ENCODE measurements at places on chromosomes 7 and 10.

DNA sequence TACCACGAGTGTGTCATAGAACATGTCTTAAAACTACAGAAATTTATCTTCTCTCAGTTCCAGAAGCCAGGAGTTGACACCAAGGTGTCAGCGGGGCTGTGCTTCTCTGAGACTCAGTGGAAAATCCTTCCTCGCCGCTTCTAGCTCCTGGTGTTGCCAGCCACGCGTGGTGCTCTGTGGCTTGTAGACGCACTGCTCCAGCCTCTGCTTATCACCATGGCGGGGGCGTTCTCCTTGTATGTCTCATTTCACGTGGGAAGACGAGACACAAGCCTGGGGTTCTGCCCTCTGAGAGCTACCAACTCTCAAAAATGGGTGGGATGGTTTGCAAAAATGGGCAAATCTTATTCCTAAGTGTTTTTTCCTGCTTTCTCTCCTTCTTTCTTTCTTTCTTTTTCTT lies 11.0 kb upstream of the GALNTL5 start:
- DNase-seq: no peak

DNA sequence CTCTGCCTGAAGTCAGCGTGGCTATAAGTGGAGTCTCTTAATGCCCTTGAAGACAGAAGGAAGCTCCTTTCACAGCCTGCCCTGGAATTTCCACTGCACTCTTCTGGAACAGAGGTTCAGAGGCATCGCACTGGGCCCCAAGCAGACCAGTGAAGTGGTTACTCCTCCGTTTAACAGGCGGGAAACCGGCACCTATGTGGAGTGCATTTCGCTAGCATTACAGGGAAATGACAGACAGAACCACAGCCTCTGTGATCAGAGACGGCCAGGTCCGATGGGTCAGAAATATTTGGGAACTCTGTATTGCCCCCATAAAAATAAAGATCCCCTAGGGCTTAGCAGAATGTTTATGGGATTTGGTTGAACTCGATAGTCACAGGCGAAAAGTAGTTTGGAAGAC lies 406.9 kb upstream of the PRKCQ start:
- no peak for DNase-seq

DNA sequence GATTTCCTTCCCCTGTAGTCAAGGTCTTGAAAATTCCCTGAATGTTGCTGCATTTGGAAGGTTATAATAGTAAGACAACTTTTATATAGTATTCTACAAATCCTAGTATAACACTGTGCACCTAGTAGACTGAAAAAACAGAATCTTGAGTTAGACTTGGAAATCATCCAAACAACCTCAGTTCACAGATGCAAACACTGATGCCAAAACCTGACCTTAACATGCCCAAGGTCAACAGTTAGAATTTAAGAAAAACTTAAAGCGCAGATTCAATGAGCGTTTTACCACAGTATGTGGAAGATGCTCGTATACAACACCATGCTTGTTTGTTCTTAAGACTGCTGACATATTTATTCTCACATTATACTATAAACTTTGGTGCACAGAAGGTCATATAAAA lies 3.0 kb downstream of the PIP4K2A start:
- DNase-seq: no peak

GRCh38 chr10:100996678-100997359 lies 2.8 kb upstream of the LZTS2 start:
- no peak for DNase-seq

GRCh38 chr7:159040912-159041711 lies 103.6 kb downstream of the VIPR2 start:
- DNase-seq: no peak

DNA sequence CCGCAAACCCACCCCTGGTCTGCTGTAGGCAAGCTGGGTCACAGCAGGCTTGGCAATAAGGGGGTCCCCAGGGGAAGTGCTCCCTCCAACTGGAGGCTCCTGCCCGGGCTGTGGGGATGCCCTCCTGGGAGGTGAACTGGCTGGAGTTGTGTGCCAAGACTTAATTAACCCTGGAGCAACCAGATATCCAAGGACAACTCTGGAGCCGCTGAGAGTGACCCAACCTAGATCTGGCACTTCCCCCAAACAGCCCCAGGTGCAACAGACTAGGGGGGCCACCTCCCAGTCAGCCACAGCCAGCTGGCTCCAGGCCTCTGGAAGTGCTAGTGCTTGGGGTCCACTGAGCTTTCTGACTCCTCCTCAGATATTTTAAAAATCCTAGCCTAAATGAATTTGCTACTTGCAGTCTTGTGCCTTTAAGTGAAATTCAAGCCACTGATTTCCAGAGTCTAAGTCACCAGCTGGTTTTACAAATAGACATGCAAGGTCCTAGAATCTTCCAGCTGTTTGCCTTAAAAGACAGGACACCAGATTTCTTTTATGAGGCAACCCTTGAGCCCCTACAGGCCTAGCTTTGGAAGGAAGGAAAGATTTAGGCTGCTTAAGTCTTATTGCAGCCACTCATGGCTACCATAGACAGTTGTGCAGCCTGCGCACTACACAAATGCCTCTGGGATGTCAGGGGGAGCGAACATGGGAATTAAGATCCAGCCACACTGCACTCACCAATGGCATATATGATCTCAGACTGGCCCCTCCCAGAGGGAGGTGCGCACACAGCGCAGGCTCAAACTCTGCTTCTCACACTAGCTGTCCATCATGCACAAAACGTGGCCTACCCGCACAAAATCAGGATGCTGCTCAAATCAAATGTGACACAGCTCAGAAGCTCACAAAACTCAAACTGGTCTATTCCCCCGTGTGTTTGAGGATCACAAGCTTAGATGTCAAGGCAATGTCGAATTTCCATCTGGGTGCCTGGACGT lies 42.6 kb upstream of the MYL10 start:
- DNase-seq: no peak

DNA sequence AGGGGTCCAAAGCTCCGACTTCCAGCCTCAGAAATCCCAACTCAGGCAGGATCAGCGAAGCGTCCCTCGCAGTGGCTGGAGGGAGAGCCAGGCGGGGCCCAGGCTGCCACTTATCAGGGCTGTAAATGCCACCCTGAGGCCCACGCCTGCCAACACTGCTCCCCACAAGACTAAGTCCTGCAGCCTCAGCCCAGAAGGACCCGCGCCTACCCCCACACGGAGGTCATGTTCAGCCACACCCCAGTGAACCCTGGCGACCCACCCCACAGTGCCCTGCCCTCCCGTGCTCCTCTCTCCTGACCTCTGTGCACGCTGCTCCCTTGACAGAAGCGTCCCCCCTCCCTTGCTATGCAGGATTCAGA lies 3.2 kb downstream of the PSMG3 start:
- DNase-seq: no peak

- DNase-seq: no peak
These were observed 124.3 kb downstream of the DIP2C start for GRCh38 chr10:565146-565545.

- no peak for DNase-seq
These were observed 50.8 kb upstream of the IFRD1 start for GRCh38 chr7:112399501-112399900.

- peak; percentile 58 for DNase-seq
These were observed 229.0 kb downstream of the STK31 start for GRCh38 chr7:23938937-23939552.
